ENCODE measurements at places on chromosomes 13 and 19. TPM values are rescaled to one million over a fixed set of nuclear protein-coding genes. Genes with fewer than 3 reads are reported as not detected.
A peak's percentile ranks its signal among the peaks of the same experiment; 100 is the strongest.

- H3K36me3 ChIP-seq: peaks cover 12% of the 10 kb centered on the region
- DNase-seq: peak; percentile 35
- no peak within 1 kb of the TSS for H3K27ac ChIP-seq
- H3K4me3 ChIP-seq: peak within 1 kb of the TSS; percentile 62
- peaks cover 6% of the 10 kb centered on the region for H3K4me1 ChIP-seq
Measured at GRCh38 chr19:44643605-44644401, at the start of gene PVR. PVR (plus strand) TSS chr19:44643910; CDS start chr19:44644097, 187 bp downstream.

GRCh38 chr19:38385804-38386257, 2.0 kb downstream of the GGN start:
- H3K27ac ChIP-seq: no peak overlapping the region
- DNase-seq: no peak
- no peak overlapping the region for H3K4me3 ChIP-seq

DNA sequence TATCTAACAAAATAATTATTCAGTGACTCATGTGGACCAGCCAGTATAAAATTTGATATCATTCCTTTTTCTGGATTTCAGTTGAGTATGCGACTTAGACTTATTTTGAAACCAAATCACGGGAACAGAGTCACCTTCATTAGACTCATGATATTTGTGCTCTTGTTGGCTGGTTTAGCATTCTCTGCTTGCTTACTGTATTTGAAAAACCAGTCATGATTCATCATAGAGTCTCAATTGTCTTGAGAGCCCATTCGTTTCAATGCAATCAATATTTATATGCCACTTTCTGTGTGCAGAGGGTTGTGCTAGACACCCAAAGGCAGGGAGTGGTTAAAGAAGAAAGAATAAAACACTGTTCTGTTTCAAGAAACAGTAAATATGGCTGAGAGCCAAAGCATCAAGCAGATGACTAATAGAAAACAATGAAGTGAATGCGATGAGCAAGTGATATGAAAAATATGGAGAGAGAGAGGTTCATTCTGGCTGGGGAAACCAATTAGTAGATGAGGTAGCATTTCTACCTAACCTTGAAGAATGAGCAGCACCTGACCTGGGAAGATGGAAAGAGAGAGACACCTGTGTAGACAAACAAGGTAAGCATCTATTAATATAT, 99.6 kb upstream of the MBNL2 start:
- no peaks in the 10 kb centered on the region for H3K36me3 ChIP-seq
- H3K27ac ChIP-seq: no peak overlapping the region
- peaks cover 15% of the 10 kb centered on the region for H3K4me1 ChIP-seq
- no peak overlapping the region for H3K4me3 ChIP-seq

DNA sequence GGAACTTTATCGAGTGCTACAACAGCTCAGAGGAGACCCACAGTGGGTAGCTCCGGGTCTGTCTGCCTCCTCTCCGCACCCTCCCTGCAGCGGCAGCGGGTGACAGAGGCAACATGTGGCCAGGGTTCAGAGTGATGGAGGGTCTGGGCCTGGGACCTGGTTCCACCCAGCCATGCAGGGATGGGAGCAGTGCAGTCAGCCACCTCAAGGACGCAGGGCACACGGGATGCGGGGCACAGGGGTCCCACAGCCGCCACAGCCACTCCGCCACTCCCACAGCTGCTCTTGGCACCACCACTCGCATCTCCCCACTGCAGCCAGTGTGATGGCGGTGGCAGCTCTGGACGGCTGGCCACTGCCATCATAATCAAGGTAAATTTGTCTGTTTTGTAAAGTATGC, 892.9 kb downstream of the OLFM4 start:
- no peaks in the 10 kb centered on the region for H3K4me1 ChIP-seq
- no peak overlapping the region for H3K4me3 ChIP-seq
- DNase-seq: no peak
- no peaks in the 10 kb centered on the region for H3K27me3 ChIP-seq
- no peak overlapping the region for H3K27ac ChIP-seq
- no peaks in the 10 kb centered on the region for H3K36me3 ChIP-seq

- no peaks in the 10 kb centered on the region for H3K36me3 ChIP-seq
- no peaks in the 10 kb centered on the region for H3K27me3 ChIP-seq
- no peak overlapping the region for H3K27ac ChIP-seq
- DNase-seq: peak; percentile 33
- no peak overlapping the region for H3K4me3 ChIP-seq
Measured at GRCh38 chr13:102715447-102715846, 20.6 kb upstream of the METTL21C start.

- no peak for DNase-seq
- H3K27me3 ChIP-seq: no peaks in the 10 kb centered on the region
- H3K27ac ChIP-seq: no peak overlapping the region
- no peak overlapping the region for H3K4me3 ChIP-seq
Measured at GRCh38 chr19:30562981-30563380, 190.8 kb downstream of the ZNF536 start.

DNA sequence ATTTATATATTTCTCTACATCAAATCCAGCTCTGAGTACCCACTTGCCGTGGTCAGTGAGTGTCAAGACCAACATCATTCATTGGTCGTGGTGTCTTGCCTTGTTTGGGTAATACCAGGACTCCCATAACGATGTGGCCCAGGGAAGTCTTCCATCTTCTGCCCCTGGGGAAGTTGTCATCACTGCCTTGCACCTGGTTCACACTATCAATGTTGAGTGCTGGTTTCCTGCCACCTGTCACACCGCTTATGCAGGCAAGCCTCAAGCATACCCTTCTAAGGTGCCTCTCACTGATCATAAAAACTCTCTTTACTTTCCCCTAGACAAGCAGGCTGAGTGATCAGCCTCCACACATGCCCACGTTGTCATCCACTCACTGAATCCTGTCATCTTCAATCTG, 382.4 kb downstream of the KCTD12 start:
- H3K27me3 ChIP-seq: no peaks in the 10 kb centered on the region
- H3K4me1 ChIP-seq: peaks cover 3% of the 10 kb centered on the region
- H3K36me3 ChIP-seq: no peaks in the 10 kb centered on the region
- no peak for DNase-seq

GRCh38 chr13:67353941-67354340, 123.8 kb upstream of the PCDH9 start:
- no peaks in the 10 kb centered on the region for H3K27me3 ChIP-seq
- no peak for DNase-seq
- H3K4me1 ChIP-seq: no peaks in the 10 kb centered on the region
- H3K4me3 ChIP-seq: no peak overlapping the region
- no peak overlapping the region for H3K27ac ChIP-seq
- no peaks in the 10 kb centered on the region for H3K36me3 ChIP-seq

DNA sequence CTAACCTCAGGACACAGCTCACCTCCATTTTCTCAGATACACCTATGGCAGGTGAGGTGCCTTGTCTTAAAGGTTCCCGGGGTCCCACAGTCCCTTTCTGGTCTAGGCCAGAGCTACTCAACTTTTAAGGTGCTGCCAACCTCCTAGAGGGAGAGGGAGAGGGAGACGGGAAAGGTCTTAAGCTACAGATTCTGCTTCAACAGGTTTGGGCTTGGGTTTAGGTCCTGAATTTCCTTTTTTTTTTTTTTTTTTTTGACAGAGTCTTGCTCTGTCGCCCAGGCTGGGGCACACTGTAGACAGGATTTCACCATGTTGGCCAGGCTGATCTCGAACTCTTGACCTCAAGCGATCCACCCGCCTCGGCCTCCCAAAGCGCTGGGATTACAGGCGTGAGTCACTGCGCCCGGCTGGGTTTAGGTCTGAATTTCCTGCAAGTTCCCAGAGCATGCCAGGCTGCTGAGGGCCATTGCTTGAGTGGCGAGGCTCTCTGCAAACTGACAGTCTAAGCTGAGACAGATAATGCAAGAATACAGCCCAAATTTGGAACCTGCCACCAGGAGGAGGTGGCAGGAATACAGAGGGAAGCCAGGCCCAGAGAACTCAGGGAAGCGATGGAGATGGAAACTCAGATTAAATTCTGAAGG, 7.8 kb upstream of the SYCN start:
- no peak for DNase-seq
- H3K36me3 ChIP-seq: no peaks in the 10 kb centered on the region
- peaks cover 3% of the 10 kb centered on the region for H3K27me3 ChIP-seq
- no peak overlapping the region for H3K4me3 ChIP-seq
- H3K4me1 ChIP-seq: no peaks in the 10 kb centered on the region

DNA sequence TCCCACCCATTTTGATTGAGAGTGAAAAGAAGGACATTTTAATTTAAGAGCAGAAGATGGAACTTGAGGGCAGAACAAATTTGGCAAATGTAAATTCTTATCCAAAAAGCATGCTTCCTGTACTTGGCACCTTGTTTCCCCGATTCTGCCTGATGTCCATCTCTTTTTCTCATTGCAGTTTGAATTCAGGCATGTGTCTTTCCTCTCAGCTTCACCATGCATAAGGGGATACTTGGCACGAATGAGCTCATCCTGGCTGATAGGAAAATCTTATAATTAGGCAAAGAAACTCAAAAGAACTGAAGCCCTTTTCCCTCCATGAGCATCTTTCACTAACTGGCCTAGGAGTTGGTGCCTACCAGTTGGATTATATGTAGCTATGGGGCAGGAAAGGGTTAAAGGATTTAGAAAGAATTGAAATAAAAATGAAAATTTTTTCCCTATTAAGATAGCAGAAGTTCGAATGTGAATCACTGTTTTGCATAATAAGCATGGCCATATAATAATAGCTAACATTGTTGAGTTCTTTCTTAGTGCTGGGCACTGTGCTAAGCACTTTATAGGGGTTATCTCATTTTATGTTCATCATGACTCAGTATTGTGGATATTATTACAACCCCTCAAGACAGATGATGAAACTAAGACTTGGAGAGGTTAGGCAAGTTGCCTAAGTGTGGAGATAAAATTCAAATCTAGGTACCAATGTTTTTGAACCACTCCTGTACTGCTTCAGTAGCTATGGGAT, 386.6 kb downstream of the KCNRG start:
- no peak for DNase-seq
- H3K36me3 ChIP-seq: no peaks in the 10 kb centered on the region
- H3K4me1 ChIP-seq: peaks cover 5% of the 10 kb centered on the region
- H3K27me3 ChIP-seq: no peaks in the 10 kb centered on the region

GRCh38 chr13:106318941-106319411, 216.5 kb downstream of the EFNB2 start:
- no peaks in the 10 kb centered on the region for H3K27me3 ChIP-seq
- no peak for DNase-seq
- no peak overlapping the region for H3K4me3 ChIP-seq
- H3K36me3 ChIP-seq: no peaks in the 10 kb centered on the region
- no peak overlapping the region for H3K27ac ChIP-seq
- H3K4me1 ChIP-seq: no peaks in the 10 kb centered on the region

DNA sequence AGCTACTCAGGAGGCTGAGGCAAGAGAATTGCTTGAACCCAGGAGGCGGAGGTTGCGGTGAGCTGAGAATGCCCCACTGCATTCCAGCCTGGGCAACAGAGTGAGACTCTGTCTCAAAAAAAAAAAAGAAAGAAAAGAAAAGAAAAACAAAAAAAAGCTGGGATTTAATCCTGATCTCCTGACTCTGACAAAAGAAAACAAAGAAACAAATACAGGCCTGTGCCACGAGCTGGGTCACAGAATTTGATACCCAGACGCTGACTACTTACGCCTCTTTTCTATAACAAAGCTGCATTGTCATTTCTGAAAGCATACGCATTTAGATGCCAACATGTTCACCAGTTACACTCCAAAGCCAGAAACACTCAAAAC, 18.2 kb upstream of the GTF2F2 start:
- H3K36me3 ChIP-seq: no peaks in the 10 kb centered on the region
- no peak overlapping the region for H3K4me3 ChIP-seq
- H3K4me1 ChIP-seq: peaks cover 8% of the 10 kb centered on the region
- DNase-seq: no peak
- peak overlapping the region; percentile 26 for H3K27ac ChIP-seq

- DNase-seq: no peak
- H3K27ac ChIP-seq: no peak overlapping the region
- H3K27me3 ChIP-seq: no peaks in the 10 kb centered on the region
Measured at GRCh38 chr13:110541526-110541920, 20.0 kb downstream of the RAB20 start.

GRCh38 chr19:17602872-17603510, 47.5 kb downstream of the COLGALT1 start:
- H3K4me1 ChIP-seq: peaks cover 23% of the 10 kb centered on the region
- peaks cover 5% of the 10 kb centered on the region for H3K36me3 ChIP-seq
- no peak for DNase-seq

DNA sequence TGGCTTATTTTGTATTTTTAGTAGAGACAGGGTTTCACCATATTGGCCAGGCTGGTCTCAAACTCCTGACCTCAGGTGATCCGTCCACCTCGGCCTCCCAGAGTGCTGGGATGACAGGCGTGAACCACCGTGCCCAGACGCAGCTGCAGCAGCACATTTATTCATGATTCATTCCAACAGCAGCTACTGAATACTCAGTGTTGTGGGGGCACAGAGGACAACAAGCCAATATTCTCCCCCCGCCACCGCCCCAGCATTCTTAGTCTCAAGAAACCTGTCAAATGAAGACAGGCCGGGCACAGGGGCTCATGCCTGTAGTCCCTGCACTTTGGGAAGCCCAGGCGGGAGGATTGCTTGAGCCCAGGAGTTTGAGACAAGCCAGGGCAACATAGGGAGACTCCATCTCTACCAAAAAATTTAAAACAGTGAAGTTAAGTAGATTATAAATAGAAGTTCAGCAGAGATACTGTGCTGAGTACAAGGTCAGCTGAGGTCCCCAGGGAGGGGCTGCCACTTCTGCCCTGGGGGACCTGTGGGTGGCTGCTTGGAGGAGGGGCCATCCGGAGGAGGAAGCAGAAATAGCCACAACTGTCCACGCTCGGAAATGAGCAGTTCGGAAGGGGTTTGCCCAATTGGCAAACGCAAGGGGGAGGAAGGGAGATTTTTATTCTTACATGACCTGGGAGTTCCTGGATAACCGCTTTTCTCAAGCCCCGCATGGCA, 4.3 kb downstream of the DOT1L start:
- H3K4me3 ChIP-seq: no peak overlapping the region
- H3K36me3 ChIP-seq: peaks cover 14% of the 10 kb centered on the region
- no peak for DNase-seq
- H3K27ac ChIP-seq: peak overlapping the region; percentile 84
- H3K4me1 ChIP-seq: peaks cover 86% of the 10 kb centered on the region

- no peak for DNase-seq
- H3K4me1 ChIP-seq: no peaks in the 10 kb centered on the region
- H3K27ac ChIP-seq: no peak overlapping the region
- H3K27me3 ChIP-seq: no peaks in the 10 kb centered on the region
- H3K4me3 ChIP-seq: no peak overlapping the region
- H3K36me3 ChIP-seq: no peaks in the 10 kb centered on the region
Measured at GRCh38 chr13:28542804-28543203, 47.9 kb upstream of the FLT1 start.

GRCh38 chr19:42288881-42289555, 12.9 kb upstream of the PRR19 start:
- H3K36me3 ChIP-seq: peaks cover 85% of the 10 kb centered on the region
- peaks cover 26% of the 10 kb centered on the region for H3K4me1 ChIP-seq

GRCh38 chr13:22926748-22927400, 253.9 kb upstream of the SGCG start:
- H3K36me3 ChIP-seq: no peaks in the 10 kb centered on the region
- H3K4me1 ChIP-seq: peaks cover 5% of the 10 kb centered on the region
- H3K27me3 ChIP-seq: peaks cover 5% of the 10 kb centered on the region
- H3K27ac ChIP-seq: no peak overlapping the region
- H3K4me3 ChIP-seq: peak overlapping the region; percentile 31
- no peak for DNase-seq

Gene CYP2A6
- not detected for total RNA-seq

Gene ADAMTS10
- 98.6 TPM for total RNA-seq

Gene PABPC3
- 0.28 TPM for total RNA-seq

Gene TIMM44
- total RNA-seq: 25.5 TPM

Gene PTBP1
- 51.3 TPM for total RNA-seq

Gene PLIN5
- 2.8 TPM for total RNA-seq

Gene IGSF23
- not detected for total RNA-seq

Measured in spinal cord (tissue), 10 donors.